ENCODE measurements at places on chromosomes 16 and 17.
A peak's percentile ranks its signal among the peaks of the same experiment; 100 is the strongest.

DNA sequence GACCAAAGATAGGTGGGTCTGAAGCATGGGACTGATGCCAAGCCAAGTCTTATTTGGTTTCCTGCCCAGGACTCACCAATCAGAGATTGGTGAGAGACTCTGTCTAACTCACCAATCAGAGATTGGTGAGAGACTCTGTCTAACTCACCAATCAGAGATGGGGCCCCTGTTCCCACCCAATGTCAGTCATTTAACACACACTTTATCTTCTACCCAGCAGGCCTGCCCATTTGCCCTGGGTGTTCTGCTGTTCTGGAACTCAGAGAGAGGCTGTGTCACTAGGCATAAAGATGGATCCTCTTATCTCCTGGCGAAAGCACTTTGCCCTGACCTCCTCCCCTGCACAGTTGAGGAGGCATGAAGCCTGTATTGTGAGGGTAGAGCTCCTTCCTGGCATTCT lies 5.4 kb upstream of the RHOT1 start:
- DNase-seq: no peak

DNA sequence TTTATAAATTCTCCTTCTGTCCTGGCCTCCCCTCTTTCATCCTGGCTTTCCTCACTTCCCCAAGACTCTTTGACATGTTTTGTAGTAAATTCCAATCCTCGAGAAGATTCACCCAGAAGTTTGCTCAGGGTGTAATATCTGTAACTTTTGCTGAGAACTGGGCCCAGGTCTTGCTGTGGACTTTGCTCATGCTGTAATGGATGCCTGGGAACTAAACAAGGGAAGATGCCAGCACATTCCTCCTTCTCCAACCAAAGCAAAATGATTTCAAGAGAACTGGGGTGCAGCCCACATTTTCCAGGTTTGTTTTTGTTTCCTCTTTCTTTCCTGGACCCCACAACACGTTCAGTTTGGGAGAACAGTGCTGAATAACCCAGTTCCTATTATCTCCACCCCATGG lies 6.6 kb upstream of the SALL1 start:
- no peak for DNase-seq

- DNase-seq: no peak
These were observed 26.9 kb downstream of the PTRH2 start for GRCh38 chr17:59680314-59680713.

GRCh38 chr17:21513012-21513570 lies 136.9 kb downstream of the KCNJ12 start:
- DNase-seq: peak; percentile 77

DNA sequence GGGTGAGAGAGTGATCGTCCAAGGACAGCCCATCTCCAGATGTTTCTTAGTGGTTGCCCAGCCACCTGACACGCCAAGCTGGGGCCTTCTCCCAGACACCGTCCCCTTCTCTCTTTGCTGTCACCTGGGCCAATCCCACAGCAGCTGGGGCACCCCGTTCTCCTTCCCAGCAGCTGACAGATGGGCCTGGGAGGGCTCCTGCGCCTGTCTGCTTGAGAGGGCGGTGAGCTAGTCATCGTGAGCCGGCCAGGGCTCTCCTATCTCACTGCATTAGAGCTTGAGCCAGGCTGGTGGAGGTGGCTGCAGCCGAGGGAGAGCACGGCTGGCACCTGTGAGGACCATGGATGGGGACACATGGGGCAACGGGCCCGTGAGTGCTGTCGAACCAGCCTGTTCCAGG lies 41.2 kb downstream of the RAB11FIP3 start:
- no peak for DNase-seq

DNA sequence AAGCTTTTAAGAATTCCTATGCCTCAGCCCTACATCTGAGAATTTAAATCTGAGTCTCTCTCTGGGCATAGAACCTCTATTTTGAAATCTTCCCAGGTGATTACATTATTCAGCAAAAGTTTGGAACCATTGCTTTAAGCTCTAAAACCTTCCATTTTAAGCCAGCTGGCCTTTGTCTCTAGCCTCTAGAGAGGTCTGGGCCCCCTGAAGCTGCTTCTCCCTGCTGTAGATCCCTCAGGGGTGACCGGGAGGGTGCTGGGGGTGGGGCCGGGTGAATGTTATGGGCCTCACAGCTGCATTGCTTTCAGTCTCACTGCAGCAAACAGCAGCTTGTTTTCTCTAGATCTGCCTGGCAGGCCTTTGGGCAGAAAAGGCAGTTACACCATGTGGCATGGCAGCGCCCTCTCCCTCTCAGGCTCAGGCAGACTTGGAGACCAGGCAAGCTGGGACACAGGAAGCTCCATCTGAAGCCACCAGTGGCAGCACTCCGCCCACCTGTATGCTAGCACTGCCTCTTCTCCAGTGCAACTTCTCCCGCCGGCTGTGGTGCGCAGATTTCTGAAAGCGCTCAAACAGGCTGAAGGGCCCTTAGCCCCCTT lies 66.3 kb downstream of the MPRIP start:
- peak; percentile 58 for DNase-seq

GRCh38 chr17:82351254-82351712 lies 7.8 kb upstream of the TEX19 start:
- DNase-seq: no peak

GRCh38 chr16:17845031-17845430 lies 374.3 kb upstream of the XYLT1 start:
- DNase-seq: no peak

GRCh38 chr17:75011401-75012095 lies 922 bp upstream of the MRPL58 start:
- DNase-seq: peak; percentile 70

GRCh38 chr17:16938496-16939207 lies 33.3 kb downstream of the TNFRSF13B start:
- peak; percentile 4 for DNase-seq

DNA sequence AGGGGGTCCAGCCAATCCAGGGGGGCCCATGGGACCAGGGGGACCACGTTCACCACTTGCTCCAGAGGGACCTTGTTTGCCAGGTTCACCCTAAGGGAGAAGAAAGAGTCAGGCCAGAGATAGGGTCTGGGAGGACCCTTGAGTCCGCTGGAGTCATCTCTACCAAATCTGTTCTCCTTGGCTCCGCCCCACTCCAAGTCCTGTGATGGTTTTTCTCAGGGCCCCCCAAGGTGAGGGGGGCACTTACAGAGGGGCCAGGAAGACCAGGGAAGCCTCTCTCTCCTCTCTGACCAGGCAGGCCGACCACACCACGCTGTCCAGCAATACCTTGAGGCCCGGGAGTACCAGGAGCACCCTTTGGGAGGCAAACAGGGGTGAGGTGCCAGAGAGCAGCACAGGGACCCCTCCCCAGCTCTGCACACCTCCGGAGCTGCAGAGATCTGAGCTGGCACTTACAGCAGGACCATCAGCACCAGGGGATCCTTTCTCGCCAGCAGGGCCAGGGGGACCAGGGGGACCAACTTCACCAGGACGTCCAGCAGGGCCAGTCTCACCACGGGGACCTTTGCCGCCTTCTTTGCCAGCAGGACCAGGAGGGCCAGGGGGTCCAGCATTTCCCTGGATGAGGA lies 12.4 kb downstream of the COL1A1 start:
- DNase-seq: no peak

GRCh38 chr17:76527430-76528111 lies 9.9 kb downstream of the CYGB start:
- peak; percentile 77 for DNase-seq
